OCI-LY7 (cell line): ENCODE measurements at places on chromosomes 7 and 10. TPM values are rescaled to one million over a fixed set of nuclear protein-coding genes. Genes with fewer than 3 reads are reported as not detected.

DNA sequence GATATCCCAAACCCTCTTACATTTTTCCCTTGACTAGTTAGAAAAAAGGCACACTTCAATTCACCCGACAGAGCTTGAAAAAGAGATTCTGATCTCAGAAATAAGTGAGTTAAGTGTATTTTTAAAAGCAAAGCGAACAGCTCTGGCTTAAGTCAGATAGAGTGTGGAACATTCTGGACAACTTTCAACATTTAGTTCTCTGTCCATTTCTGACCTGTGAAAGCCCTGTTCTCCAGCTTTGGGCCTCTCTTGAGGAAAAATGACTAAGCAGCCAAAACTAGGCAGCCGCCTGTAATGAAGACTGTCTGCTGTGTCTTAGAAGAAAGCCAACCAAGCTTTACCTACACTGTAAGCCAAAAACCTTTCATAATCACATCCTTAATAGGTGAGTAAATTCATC, 50.5 kb downstream of the CDK6 start:
- no peak for DNase-seq

GRCh38 chr10:100736144-100736808, 9.1 kb upstream of the PAX2 start:
- DNase-seq = no peak

- no peak for DNase-seq
Observed at GRCh38 chr7:128201067-128201689, 39.9 kb upstream of the LEP start.

DNA sequence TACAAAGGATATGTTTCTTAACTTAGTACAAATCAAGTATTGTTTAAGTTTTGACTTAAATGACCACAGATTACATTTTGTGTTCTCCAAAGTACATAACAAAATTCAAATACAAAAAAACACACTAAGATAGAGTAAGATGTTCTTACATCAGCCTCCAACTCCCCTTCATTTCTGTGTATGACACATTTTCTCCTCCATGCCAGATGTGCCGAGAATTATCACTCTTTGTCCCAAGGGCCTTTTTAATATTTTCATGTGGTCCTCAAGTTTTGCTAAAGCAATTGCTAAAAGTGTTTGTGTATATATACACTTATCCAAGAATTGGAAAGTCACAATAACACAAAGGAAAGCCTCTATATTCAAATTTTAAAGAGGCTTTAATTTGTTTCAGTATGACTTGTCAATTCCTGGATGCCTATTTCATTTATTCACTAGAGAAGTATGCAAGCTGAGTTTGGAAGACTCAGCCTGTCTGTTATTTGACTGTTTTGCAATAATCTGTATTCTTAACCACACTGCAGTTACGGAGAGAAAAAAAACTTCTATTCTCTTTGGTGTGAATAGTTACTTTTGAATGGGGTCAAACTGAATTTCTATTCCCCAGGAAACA, 586.4 kb upstream of the SEMA3D start:
- DNase-seq = no peak

- no peak for DNase-seq
Observed at GRCh38 chr10:10792681-10793080, 225.0 kb upstream of the CELF2 start.

- no peak for DNase-seq
Observed at GRCh38 chr10:106793617-106794016, 370.9 kb downstream of the SORCS1 start.

- no peak for DNase-seq
Observed at GRCh38 chr10:105807935-105808587, 1167.0 kb downstream of the SORCS3 start.

GRCh38 chr7:97819161-97819560, 53.0 kb downstream of the ASNS start:
- no peak for DNase-seq

- DNase-seq = peak; percentile 54
Observed at GRCh38 chr7:26329520-26330255, 38.0 kb downstream of the SNX10 start.

- DNase-seq = peak; percentile 5
Observed at GRCh38 chr7:90966346-90966745, 297.9 kb upstream of the FZD1 start.

- DNase-seq = no peak
Observed at GRCh38 chr7:131038153-131038552, 289.5 kb upstream of the MKLN1 start.

- DNase-seq = no peak
Observed at GRCh38 chr10:24706479-24707118, 17.1 kb downstream of the ARHGAP21 start.

- DNase-seq = no peak
Observed at GRCh38 chr7:122517576-122517975, 181.3 kb downstream of the RNF133 start.

- DNase-seq = no peak
Observed at GRCh38 chr7:44384586-44385433, 59.4 kb upstream of the CAMK2B start.

- DNase-seq = no peak
Observed at GRCh38 chr7:44769776-44770294, 21.2 kb downstream of the ZMIZ2 start.

DNA sequence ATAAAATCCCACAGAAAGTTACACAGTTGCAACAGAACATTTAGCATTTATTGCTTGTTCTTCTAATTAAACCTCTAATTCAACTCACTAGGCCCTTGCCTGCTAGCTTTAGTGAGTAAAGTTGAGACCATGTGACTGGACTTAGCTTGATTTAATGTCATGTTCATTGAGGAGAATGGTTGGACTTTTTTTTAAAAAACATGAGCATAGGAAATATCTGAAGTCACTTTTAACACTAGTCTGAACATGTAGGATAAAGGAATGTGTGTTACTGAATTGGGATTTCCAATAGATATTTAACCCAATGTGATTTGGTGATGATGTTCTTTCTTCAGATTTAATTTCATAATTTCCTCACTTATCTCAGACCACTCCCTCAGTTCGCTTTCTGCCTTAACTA, 24.6 kb upstream of the GLCCI1 start:
- DNase-seq = peak; percentile 11

DNA sequence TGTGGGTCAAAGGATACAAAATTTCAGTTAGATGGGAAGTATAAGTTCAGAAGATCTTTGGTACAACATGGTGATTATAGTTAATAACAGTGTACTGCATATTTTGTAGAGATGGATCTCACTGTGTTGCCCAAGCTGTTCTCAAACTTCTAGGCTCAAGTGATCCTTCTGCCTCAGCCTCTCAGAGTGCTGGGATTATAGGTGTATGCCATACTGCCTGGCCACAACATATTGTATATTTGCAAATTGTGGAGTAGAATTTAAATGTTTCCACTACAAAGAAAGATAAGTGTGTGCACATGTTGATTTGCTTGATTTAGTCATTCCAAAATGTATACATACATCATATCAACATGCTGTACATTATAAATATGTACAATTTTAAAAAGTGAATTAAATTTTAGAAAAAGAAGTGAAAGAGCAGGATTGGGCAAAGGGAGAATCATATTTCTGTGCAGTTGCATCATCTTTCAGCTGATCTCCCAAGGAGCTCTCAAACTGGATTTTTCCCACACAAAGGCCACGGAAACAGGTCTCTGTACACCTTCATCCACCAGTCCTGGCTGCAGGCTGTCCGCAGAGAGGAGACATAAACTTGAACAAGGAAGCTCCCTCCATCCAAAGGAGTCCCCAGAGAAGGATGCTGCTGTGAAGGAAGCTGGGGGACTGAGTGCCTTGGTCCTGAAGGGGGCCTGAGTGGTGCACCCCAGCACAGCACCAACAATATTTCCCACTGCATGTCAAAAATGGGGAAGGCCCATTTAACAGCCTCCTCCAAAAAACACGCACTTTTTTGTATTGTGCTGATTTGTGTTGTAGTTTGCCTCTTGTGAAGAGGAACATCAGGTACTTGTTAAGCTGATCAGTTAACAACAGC, 217.1 kb upstream of the GHITM start:
- DNase-seq = no peak

DNA sequence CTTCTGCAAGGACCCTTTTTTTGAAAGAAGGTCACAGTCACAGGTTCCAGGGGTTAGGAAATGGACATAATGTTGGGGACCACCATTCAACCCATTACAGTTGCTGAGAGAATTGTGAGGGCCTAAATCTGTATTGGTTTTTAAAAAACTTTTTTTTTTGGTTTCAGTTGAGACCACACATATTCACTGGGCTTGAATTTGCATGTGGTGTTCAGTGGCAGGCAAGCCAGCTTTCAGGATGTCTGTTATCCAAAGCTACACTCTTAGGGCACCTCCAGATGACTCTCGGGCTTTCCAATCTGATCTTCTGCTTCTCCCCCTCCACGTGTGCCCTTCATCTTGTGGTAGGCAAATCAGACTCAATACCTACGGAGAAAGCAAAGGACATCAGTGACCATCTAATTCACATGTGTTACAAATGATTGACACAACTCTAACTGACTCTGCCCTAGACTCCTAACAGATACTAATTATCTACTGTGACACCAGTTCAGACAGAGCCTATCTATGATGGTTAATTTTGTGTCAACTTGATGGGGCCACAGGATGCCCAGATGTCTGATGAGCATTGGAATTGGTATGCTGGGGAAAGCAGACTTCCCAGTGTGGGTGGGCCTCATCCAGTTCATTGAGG, 93.3 kb upstream of the ELMO1 start:
- DNase-seq = no peak

GRCh38 chr7:123864012-123864411, 19.0 kb downstream of the HYAL4 start:
- DNase-seq = no peak

DNA sequence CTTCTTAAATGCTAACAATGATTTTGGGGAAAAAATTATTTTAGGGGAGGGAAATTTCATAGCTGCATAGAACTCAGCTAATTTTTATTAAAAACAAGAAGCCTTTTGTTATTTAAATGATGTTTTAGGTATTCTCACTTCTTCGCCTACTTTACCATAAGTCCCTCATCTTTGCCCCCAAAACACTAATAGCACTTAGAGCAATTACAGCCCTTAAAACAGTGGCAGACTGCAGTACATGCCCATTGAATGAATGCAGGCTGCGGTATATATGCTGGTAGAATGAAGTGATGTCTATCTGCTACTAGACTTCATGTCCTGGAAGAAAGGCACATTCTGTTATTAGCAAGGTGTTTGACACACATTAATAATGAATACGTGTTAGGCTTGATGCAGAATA, 2.9 kb upstream of the SPAG6 start:
- peak; percentile 5 for DNase-seq

DNA sequence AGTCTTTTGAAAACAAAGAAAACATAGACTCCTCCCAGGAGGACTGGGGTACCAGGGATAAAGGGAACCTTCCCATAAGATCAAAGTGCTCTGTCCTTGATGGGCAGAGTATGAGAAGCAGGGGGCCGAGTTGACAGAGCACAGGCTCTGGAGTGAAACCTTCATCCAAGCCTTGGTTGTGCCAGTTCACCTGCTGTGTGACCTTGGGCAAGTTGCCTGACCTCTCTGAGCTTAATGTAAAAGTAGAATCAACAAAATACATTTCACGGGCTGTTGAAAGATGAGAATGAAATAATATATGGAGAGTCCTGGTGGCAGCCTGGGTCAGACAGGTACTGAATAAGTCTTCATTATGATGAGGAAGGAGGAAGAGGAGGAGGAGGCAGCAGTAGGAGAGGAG, 69.9 kb downstream of the SLIT1 start:
- no peak for DNase-seq

DNA sequence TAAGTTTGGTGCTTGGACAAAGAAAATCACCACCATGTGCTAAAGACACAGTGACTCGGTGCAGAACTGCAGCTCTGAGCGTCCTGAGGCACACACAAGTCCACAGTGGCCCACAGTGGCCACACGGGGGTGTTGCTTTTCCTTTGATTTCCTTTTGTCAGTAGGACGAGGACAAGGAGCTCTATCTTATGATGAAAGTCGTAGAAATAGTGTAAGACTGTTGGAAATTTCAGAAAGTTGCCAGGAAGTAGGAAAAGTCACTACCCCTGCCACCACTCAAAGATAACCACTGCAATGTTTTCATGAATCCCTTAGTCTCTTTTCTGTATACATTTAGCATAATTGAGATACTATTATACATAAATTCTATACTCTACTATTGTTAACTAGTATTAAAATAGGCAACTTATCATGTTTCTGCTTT, 146.0 kb downstream of the TNS3 start:
- DNase-seq = peak; percentile 66

GRCh38 chr10:13233358-13233757, 816 bp downstream of the UCMA start:
- no peak for DNase-seq

DNA sequence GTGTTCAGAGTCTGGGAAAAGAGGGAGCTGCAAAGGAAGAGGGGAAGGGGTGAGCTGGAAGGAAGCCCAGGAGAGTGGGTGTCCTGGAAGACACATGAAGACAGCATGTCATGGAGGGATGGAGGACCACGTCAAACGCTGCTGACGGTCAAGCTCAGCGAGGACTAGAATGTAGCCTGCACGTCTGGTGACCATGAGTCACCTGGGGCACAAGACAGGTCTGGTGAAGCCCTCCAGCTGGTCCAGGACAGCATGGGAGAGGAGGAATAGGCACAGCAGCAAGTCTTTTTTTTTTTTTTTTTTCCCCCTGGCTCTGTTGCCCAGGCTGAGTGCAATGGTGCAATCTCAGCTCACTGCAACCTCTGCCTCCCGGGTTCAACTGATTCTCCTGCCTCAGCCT, 19.6 kb upstream of the AMZ1 start:
- no peak for DNase-seq

Gene CYP2C18
- total RNA-seq = not detected in 2 replicates

Gene MINDY4
- 0.86 and 1.4 TPM in 2 replicates for total RNA-seq

Gene EBF3
- not detected in 2 replicates for total RNA-seq

Gene CDCA7L
- 173 and 175 TPM in 2 replicates for total RNA-seq

Gene SYCE1
- not detected in 2 replicates for total RNA-seq

Gene MRC1
- not detected in 2 replicates for total RNA-seq

Gene INHBA
- not detected in 2 replicates for total RNA-seq
